ENCODE measurements at places on chromosomes 2 and 18.

- DNase-seq: no peak
Measured at GRCh38 chr2:102010902-102011301, 19.1 kb downstream of the IL1R2 start.

GRCh38 chr18:74414953-74415515 lies 42.1 kb downstream of the DIPK1C start:
- DNase-seq: no peak

DNA sequence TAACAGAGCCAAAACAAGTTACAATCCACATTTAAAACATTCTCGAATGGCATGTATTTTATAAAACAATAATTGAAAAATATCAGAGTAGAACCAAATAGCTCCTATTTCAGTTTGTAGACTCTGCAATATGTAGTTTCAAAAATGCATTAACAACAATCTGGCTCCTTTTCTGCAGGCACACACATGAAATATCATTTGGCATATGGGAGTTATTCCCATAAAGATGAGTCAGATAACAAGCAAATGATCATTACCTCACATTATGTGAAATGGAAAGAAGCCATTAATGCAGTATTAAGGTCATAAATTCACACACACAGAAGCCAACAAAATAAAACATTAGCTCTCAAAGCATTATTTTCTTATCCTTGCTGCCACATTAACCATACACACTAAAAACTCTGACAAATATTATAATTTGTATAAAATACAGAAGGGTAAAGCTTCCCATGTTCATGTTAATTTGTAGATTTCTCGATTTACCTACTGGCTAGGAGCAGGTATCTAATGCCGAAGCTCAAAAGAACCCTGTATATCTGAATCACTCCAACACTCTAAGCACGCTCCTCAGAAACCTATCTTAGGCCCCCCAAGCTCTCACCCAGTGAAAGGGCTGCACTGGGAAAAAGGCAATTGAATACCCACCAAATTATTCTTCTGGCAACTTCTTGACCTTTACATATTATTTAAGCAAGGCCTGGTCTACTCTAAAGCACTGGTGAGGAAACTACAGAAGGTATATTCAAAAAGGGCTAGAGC lies 13.8 kb downstream of the NBAS start:
- DNase-seq: no peak

GRCh38 chr2:96815326-96816126 lies 542 bp upstream of the CNNM3 start:
- DNase-seq: peak; percentile 31

GRCh38 chr2:121038031-121038430 lies 247.0 kb downstream of the TFCP2L1 start:
- no peak for DNase-seq

GRCh38 chr2:37436323-37436722 lies 91.9 kb downstream of the QPCT start:
- no peak for DNase-seq

DNA sequence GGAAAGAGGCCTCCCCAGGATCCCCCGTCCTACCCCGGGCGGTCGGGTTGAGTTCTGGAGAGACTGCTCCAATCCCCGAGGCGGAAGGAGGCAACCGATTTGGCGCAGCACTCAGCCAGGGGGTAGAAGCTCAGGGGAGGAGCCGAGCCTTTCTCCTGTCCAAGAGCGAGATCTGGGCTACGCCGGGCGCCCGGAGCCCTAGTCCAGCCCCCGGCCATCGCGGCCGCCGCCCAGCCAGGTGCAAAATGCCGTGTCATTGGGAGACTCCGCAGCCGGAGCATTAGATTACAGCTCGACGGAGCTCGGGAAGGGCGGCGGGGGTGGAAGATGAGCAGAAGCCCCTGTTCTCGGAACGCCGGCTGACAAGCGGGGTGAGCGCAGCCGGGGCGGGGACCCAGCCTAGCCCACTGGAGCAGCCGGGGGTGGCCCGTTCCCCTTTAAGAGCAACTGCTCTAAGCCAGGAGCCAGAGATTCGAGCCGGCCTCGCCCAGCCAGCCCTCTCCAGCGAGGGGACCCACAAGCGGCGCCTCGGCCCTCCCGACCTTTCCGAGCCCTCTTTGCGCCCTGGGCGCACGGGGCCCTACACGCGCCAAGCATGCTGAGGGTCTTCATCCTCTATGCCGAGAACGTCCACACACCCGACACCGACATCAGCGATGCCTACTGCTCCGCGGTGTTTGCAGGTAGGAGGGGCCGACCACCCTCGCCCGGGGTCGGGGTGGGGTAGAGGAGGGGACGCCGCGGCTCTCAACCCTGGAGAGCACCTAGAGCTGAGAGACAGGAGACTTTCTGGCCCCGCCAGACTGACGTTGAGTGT lies at the start of gene DYSF:
Gene DYSF (plus strand): TSS at position 158 of the 817 bp plus-strand sequence.
- no peak for DNase-seq

GRCh38 chr2:26477911-26478253 lies at the start of gene OTOF:
Gene OTOF, minus strand, starts transcription at chr2:26478124.
- DNase-seq: no peak

DNA sequence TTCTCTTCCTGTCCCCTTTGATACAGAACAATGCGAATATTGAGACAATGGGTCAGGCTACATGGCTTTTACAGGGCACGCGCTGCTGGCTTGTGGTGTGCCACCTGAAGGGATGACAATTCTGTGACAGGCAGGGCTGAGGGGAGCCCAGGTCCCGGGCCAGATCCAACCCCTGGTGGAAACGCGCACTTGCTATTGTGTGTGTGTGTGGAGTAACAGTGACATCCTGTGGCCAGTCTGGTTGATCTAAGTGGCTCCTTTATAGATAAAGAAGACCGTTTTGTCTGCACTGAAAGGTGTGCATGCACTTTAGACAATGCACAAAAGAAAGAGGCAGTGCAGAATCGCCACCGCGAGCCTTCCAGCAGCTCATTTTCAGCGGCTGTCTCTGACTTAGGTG lies 273.6 kb downstream of the HRH4 start:
- peak; percentile 34 for DNase-seq

Measured in LoVo (cell line).